ENCODE measurements at places on chromosomes 16 and 17.
A peak's percentile ranks its signal among the peaks of the same experiment; 100 is the strongest.

DNA sequence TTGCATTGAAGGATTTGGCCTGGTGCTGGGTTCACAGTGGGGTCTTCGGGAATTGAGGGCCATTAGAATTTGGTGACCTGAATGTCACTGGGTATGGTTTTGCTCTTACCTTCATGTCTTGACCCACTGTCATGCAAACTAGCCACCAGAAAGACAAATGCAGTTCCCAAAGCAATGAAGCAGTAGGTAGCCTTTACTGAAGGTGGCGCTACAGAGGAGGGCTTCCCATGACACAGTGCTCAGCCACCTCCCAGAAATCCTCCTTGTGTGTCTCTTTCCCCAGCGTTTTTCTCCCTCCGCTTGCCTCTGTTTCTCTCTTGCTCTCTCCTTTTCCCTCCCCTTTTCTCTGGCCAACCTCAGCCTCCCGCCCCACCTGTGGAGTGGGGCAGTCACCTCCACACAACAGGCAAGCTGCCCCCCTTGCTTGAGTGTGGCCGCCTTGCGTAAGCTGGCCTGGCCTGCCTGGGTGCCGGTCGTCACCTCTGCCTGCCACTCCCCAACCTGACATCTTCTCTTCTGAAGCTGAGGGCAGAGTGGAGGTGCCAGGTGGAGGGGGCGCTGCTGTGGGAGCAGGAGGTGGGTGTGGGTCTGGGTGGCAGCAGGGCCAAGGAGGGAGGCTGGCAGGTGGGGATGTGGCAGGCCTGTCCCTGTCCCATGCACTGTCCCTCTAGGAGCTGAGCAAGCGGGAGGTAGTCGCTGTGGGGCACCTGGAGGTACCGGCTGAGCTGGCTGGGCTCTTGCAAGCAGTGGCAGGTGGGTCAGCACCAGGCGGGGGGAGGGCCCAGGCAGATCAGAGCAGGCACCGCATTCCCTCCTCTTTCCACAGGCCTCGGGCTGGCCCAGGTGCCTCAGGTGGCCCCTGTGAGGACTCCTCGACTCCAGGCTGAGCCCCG lies 34.7 kb downstream of the MYO15A start:
- peak; percentile 24 for DNase-seq

DNA sequence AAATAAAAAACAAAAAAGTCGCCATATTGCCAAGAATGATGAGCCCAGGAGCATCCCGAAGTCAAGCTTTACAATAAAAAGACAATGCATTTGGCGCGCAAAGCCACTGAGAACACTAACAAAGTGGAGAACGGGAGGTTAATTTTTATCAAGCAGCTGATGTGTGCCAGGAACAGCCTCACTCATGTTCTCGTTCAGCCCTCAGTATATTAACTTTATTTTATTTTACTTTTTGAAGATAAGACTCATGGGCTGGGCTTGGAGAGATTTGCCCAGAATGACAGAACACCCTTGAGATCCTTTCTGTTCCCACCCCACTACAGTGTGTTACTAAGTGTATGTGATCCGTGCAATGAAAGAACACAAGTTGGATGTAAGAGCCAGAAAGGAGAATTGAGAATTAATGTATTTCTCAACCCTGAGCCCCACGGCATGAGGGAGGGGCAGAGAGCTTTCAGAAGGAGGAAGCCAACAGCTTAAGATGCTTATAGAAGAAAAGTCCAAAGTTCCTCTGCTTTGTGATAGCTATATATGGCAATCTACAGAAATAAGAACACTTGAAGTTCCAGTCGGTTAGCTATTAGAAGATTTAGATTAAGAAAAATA lies 48.4 kb downstream of the COTL1 start:
- no peak for DNase-seq

- DNase-seq, result no peak
Observed at GRCh38 chr16:65201511-65201910, 79.6 kb upstream of the CDH11 start.

- DNase-seq, result no peak
Observed at GRCh38 chr17:51456942-51457341, 196.6 kb downstream of the UTP18 start.

GRCh38 chr17:67246653-67247415 lies 1.8 kb upstream of the HELZ start:
- peak; percentile 44 for DNase-seq

DNA sequence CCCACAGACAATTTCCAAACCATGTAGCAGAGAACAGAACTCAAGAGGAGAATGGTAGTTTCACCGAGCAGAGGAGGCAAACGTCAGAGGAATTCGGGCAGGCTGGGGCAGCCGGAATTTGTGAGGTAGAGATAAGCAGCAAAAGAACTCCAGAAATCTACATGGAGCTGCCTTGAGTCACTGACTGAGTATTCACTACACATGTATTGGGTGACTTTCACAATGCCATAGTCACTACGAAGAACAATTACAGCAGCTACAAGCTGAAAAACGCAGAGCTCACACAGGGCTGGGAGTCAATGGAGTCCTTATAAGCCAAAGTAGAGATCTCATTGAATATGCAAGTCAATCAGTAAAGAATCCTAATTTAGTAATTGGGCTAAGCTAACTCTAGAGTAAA lies 13.4 kb downstream of the CMC2 start:
- peak; percentile 91 for DNase-seq

- DNase-seq, result no peak
Observed at GRCh38 chr17:61053469-61053868, 346.2 kb upstream of the TBX2 start.
